Posterior cingulate gyrus (tissue), 11 donors: ENCODE measurements at places on chromosomes 12 and 14.

GRCh38 chr12:124909831-124910560 is 4.5 kb downstream of the UBC start:
- DNase-seq: no peak

GRCh38 chr12:56591961-56592360 is 38.2 kb downstream of the BAZ2A start:
- no peak for DNase-seq

GRCh38 chr12:27012239-27012981 is 1.8 kb downstream of the TM7SF3 start:
- no peak for DNase-seq

- DNase-seq: peak; percentile 49
Observed at GRCh38 chr12:43214166-43214565, 337.8 kb downstream of the ADAMTS20 start.

DNA sequence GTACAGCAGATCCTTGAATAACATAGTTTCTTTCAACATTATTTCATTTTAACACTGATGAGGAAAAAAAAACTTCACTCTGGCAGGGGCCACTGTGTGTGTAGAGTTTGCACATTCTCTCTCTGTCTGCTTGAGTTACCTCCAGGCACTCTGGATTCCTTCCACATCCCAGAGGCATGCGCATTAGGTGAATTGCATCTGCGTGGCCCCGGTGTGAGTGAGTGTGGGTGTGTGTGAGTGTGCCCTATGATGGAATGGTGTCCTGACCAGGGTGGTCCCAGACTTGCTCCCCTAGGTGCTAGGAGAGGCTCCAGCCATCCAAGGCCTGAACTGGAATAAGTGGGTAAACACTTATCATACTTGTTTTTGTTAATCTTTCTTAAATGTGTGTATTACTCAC is 90.6 kb upstream of the LRIG3 start:
- no peak for DNase-seq

- DNase-seq: no peak
Observed at GRCh38 chr14:103255555-103255954, 78.5 kb upstream of the EIF5 start.

DNA sequence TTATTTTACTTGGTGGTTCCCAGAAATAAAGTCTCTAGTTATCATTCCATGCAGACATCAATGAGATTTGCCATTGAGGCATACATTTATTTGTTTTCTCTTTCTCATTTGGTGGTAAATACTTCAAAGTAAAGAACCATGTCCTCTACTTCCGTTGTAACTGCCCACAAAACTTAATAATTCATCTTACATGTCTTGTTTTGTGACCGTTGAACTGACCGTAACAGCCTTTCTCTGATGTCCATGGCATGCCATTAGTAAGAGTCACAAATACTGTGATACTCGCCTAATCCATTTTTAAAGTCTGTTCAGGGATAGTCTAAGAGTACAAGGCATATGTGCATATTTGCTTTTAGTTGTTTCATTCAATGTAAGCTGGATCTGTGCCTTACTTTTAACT is 145.3 kb downstream of the ETV6 start:
- DNase-seq: no peak

GRCh38 chr12:38156497-38157245 is 159.9 kb upstream of the ALG10B start:
- DNase-seq: no peak

GRCh38 chr14:20662968-20663732 is 21.2 kb upstream of the RNASE4 start:
- no peak for DNase-seq

GRCh38 chr12:84811291-84811690 is 101.3 kb downstream of the SLC6A15 start:
- no peak for DNase-seq

GRCh38 chr14:75645056-75645455 is 15.6 kb downstream of the ERG28 start:
- no peak for DNase-seq

- no peak for DNase-seq
Observed at GRCh38 chr12:29547151-29547632, 49.7 kb upstream of the OVCH1 start.

DNA sequence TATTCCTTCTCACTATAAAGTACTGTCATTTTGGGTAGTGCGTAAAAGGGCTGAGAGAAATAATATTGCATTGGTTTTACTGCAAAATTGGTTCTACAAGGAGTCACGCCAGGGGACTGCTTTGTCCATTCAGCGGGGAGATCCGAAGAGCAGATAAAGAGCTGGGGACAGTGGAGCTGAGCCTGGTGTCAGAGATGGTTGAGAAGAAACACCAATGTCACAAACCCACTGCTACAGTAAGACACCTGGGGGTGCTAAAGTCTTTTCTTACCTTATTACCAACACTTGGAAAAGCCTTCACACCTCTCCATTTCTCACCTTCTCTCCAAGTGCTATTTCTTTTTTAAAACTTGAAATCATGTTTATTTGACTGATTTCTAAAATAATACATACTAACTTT is 14.1 kb downstream of the IL31 start:
- no peak for DNase-seq

DNA sequence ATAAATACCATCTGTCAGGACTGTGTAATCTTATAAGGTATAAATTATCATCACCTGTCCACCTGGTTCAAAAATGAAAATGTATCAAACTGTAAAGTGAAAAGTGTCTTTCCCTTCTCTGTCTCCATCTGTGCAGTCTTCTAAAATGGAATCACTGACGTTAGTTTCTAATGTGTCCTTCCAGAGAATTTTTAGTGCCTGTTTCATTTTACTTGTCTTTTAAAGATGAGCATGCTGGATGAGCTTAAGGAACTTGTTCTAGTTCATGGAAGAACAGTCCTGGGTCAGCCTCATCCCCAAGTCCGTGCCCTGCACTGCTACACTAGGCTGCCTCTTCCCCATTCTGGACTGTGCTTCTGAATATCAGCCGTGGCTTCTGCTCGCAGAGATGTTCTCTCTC is 5.4 kb upstream of the NT5DC3 start:
- no peak for DNase-seq

GRCh38 chr12:132827763-132828703 is 636 bp downstream of the GOLGA3 start:
- DNase-seq: peak; percentile 90

- DNase-seq: no peak
Observed at GRCh38 chr14:95895720-95896119, 19.1 kb downstream of the TUNAR start.

- DNase-seq: no peak
Observed at GRCh38 chr12:52175371-52176350, 16.2 kb downstream of the KRT80 start.

GRCh38 chr12:33653362-33653761 is 213.7 kb upstream of the SYT10 start:
- no peak for DNase-seq

DNA sequence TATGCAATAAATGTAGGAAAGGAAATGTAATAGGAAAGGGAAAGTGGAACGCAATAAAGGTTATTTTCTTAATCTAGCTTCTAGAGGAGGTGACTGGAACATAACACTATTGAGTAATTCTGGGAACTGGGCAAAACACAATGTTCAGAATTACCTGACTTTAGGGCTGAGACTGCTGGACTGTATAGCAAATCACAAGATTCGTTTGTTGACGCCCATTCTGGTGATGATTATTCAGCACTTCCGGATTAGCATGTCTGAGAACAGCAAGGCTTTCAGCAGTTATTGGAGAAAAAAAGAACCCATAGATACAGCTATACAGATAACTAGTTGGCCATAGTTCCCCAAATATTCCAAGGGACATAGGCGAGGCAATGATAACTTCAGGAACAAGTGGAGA is 2.3 kb upstream of the KLRD1 start:
- DNase-seq: no peak

DNA sequence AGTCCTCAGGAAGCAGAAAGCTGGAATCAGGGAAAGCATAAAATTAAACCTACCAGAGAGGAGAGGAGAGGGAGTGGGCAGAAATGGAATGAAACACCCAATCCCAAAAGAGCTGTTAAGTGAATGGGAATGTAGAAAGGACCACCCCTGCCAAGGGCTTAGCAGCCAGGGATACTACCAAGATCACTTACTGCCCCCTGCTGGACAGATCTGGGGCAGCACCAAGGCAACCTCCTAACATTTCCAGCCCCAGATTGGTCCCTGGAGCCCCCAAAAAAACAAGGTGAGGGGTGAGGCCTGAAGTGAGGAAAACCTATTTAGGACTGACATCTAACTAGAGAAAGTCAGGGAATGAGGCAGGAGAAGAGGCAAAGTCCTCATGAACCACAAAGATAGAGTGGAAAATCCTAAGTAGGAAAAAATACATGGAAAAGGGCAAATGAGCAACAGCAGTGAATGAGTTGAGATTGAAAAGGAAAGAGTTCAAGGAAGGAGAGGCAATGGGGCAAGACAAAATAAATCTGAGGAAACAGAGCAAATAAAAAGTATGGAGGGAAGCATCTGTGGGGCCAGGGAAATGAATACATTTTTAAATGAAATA is 11.2 kb upstream of the FKBP11 start:
- DNase-seq: peak; percentile 75

- DNase-seq: no peak
Observed at GRCh38 chr12:94618995-94619695, 31.2 kb downstream of the TMCC3 start.

DNA sequence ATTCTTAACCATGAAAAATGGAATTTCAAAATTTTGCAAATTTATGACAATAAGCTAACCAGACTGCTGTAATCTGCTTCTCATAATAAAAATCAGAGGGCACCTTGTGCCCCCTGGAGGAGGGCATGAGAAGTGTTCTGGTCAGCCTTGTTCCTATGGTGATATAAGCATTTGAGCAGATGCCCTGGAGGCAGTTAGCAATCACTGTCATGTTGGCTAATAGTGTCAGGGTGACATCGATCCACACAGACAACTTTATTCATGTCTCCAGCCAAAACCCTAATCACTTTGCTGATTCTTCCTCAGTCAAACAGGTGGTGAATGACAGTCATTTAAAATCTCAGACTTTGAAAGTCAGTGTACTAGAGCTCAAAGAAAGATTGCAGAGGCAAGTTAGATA is 943.0 kb downstream of the GALC start:
- DNase-seq: no peak

GRCh38 chr12:129641926-129642325 is 261.9 kb downstream of the TMEM132D start:
- no peak for DNase-seq

- DNase-seq: no peak
Observed at GRCh38 chr12:131231032-131231980, 277.6 kb downstream of the ADGRD1 start.

GRCh38 chr12:19183121-19183838 is 53.7 kb downstream of the PLEKHA5 start:
- DNase-seq: no peak

DNA sequence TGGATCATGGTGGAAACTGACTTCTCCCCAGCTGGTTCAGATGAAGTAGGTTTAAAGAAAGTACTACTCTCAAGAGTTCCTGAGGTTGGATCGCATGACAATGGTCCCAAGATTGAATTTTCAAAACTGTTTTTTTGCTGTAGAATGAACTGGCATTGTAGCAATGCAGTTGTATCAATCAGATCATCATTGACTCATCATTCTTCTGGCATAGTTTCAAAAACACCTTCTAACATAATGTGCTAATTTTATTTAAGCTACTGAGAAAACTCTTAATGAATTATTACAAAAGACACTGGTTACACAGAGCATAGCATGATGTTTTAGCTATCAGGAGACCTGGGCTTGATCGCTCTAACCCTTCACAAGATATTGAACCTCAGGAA is 384.5 kb upstream of the DCN start:
- no peak for DNase-seq

DNA sequence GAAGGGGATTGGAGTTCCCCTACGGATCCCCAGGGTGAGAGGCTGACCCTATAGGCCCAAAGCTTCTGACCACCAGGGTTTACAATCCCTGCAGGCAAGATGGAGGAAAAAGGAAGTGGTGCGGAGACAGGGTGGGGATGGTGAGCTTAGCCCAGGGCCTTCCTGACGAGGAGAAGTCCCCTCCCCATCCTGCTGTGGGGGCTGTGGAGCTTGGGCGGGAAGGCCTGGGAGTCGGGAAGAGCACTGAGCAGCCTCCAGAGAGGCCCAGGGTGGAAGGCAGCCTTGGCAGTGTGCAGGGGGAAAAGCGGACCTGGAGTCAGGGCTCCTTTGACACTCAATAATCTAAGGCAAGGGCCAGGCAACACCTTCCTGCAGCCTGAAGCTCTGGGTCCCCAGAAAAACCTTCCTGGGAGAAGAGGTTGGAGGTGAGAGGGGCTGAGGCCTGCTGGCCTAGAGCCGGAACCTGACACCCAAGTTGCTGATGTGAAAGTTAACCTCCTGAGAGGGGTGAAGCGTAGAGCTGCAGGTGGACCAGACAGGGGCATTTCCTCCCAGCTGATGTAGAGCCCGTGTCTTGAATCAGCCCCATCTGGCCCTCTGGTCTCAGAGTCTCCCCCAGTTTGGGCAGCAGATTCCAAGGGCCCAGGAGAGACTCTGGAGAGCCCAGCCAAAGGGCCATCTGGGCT is 6.0 kb downstream of the HDAC7 start:
- DNase-seq: peak; percentile 72

GRCh38 chr12:71152851-71153250 is 4.9 kb downstream of the TSPAN8 start:
- DNase-seq: no peak
